ENCODE measurements at places on chromosomes 13 and 19. TPM values are rescaled to one million over a fixed set of nuclear protein-coding genes. Genes with fewer than 3 reads are reported as not detected.

The LGALS7B gene
- not detected for total RNA-seq

The ERICH4 gene
- not detected for total RNA-seq

The LRRC63 gene
- under 0.01 TPM for total RNA-seq

DNA sequence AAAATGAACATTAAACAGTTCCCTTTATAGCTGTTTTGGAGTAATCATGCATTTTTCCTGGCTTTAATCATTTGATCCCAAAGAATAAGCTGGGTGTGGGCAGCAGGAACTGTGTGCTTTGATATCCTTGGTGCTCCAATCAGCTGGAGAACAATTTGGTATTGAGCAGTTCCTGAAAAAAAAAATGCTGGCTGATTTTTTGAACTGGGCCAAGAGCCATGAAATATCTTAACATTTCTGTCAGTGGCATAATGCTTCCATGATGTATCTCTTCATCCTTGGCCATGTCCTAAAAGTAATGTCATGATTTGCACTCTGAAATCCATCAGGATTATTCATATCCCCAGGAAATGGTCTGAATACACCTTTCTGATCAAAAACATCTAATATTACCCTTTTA, 134.7 kb downstream of the LHFPL6 start:
- DNase-seq, result no peak

The NLRP7 gene
- total RNA-seq, result not detected

- DNase-seq, result no peak
Observed at GRCh38 chr19:7769171-7769570, 6.1 kb downstream of the CLEC4M start.

All from lung microvascular endothelial cell (primary cell).